Keratinocyte (primary cell): ENCODE measurements at places on chromosomes 1 and 21.

GRCh38 chr1:31152181-31152795 lies 86.8 kb upstream of the PUM1 start:
- peak; percentile 98 for DNase-seq

GRCh38 chr21:37207441-37208009 lies 59.6 kb downstream of the VPS26C start:
- DNase-seq, result no peak

DNA sequence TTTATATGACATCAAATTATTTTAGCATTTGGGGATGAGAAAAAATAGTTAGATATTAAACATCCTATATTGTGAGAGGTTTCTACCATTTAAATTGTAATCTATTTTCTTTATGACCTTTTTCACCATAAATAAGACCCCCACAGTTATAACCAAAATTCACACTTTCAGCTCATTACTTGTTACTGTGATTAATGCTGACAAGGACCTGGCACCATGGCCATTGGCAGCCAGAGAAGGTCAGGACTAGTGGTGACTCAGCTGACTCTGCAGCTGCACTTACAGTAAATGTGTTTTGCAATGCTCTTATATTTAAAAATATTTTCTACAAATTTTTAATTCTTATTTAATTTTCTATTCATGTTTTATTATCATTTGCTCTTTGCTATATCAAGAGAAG lies 133.3 kb upstream of the C1orf105 start:
- DNase-seq, result no peak

- DNase-seq, result peak; percentile 62
Measured at GRCh38 chr1:39845569-39846566, 37.4 kb downstream of the TRIT1 start.

DNA sequence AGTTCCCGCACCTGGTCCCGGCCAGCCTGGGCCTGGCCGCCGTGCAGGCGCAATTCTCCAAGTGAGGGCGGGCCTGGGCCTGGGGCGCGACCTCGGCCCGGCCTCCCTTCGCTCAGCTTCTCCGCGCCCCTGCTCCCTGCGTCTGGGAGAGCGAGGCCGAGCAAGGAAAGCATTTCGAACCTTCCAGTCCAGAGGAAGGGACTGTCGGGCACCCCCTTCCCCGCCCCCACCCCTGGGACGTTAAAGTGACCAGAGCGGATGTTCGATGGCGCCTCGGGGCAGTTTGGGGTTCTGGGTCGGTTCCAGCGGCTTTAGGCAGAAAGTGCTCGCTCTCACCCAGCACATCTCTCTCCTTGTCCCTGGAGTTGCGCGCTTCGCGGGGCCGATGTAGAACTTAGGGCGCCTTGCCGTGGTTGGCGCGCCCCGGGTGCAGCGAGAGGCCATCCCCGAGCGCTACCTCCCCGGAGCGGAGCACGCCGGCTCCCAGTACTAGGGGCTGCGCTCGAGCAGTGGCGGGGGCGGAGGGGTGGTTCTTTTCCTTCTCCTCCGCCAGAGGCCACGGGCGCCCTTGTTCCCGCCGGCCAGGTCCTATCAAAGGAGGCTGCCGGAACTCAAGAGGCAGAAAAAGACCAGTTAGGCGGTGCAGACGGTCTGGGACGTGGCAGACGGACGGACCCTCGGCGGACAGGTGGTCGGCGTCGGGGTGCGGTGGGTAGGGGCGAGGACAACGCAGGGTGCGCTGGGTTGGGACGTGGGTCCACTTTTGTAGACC lies 1.2 kb downstream of the OLIG1 start:
- DNase-seq, result no peak

DNA sequence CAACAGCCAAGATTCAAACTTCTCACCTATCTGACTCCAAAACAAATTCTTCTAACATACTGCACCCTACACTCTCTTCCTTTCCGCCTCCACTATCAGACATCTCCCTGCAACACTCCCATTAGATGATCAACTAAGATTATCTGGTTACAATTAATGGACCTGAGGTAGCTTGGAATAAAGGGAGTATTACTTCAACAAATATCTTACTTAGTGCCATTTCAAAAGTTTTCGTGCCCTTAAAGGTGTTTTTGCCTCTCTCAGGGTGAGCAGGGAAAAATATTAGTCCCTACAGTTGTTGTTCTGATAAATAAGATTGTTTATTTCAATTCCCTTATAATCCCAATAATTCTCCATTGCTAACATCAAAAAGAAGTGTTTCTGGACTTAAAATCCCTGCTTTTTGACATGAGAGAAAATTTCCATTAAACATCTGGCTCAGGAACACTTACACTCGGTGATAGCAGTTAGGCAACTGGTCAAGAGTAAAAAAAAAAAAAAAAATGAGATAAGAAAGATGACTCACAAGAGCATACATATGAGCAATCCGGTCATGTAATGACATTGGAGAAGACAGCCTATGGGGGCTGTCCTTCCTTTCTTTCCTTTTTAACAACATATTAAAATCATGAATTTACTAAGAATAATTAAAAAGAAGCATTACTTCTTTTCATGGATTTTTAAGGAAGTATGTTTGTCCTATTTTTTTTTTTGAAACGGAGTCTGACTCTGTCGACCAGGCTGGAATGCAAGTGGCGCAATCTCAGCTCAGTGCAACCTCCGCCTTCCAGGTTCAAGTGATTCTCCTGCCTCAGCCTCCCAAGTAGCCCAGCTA lies 7.6 kb downstream of the RSBN1 start:
- no peak for DNase-seq

DNA sequence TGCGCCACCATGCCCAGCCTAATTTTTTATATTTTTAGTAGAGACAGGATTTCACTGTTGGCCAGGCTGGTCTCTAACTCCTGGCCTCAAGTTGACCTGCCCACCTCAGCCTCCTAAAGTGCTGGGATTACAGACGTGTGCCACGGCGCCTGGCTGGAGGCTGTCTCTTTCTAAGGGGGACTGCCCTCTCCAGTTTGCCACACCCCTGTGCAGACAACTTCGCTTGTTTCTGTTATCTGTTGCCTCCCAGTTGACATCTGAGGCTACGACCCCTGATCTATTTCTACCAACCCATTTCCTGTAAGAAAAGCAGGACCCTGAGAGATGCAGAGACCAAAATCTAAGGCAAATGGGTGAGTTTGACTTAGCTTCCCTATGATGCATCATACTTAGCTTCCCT lies 24.0 kb upstream of the VASH2 start:
- DNase-seq, result no peak

- no peak for DNase-seq
Measured at GRCh38 chr1:225653463-225654276, 747 bp upstream of the ENAH start.

GRCh38 chr1:12546771-12547585 lies 71.0 kb downstream of the DHRS3 start:
- DNase-seq, result no peak

GRCh38 chr1:33454646-33455282 lies 17.7 kb upstream of the ZSCAN20 start:
- DNase-seq, result no peak

DNA sequence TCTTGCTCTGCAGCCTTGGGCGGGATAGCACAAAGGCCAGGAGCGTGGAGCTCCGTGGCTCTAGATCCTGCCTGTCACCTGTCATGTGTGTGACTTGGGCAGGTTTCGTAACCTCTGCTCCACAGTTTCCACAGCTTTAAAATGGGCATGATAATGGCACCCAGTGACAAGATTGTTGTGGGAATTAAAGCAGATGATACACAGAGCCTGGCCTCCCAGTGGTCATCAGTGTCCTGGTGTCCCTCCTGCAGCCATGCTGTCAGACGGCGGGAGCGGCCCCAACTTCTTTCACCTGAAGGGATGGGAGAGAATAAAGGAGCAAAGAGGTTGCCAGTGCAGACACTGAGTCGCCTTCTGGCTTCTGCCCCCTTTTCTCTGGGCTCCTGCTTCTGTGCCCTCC lies 61.5 kb downstream of the SLC37A1 start:
- DNase-seq, result no peak

DNA sequence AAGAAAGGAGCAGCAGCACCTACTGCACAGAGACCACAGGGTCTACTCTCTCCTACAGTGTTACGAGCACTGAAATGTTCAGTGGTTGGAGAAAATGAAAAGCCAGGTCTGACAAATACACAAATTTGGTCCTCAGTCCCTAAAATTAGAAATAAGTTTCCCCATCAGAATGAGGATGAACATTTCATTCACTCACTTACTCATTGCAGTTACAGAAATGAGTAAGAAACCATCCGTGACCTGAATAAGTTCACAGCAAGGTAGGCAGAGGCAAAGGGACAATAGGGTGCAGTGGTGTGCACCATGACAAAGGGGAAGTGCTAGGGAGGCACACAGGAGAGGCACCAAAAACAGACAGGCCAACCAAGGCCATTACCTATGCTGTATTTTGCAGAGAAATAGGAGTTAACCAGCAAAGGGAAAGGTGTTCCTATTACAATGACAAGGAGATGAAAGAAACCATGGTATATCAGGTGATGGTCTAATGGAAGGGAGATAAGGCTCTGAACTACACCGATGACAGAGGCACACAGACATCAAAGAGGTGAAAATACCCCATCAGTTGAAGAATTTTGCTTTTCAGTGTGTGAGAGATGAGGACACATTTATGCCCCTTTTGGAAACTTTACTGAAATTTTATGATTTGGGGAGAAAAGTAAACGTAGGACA lies 29.4 kb downstream of the VAV3 start:
- DNase-seq, result no peak

DNA sequence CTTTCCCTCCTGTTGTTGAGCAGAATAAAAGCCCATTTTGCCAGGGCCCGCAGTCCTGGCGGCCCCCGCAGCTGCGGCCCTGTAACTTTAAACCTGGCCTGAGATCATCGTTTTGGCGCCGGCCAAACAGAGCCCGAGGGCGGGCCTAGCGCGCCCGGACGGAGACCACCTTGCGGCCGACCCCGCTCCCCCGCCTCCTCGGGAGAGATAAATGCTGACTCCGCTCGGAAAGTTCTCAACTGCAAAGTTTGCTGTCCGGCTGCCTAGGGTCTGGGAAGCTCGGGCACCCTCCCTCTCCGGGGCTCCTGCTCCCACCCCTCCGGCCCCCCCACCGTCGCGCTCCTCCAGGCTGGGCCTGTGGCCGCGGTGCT lies at the start of gene PDPN:
Gene PDPN (plus strand): TSS at position 238 of the 371 bp plus-strand sequence. CDS start 202 bp downstream, outside the sequence.
- DNase-seq, result no peak

GRCh38 chr1:43873851-43874250 lies 59.8 kb upstream of the ARTN start:
- DNase-seq, result no peak

GRCh38 chr1:92482665-92483609 lies 3.8 kb downstream of the GFI1 start:
- no peak for DNase-seq

DNA sequence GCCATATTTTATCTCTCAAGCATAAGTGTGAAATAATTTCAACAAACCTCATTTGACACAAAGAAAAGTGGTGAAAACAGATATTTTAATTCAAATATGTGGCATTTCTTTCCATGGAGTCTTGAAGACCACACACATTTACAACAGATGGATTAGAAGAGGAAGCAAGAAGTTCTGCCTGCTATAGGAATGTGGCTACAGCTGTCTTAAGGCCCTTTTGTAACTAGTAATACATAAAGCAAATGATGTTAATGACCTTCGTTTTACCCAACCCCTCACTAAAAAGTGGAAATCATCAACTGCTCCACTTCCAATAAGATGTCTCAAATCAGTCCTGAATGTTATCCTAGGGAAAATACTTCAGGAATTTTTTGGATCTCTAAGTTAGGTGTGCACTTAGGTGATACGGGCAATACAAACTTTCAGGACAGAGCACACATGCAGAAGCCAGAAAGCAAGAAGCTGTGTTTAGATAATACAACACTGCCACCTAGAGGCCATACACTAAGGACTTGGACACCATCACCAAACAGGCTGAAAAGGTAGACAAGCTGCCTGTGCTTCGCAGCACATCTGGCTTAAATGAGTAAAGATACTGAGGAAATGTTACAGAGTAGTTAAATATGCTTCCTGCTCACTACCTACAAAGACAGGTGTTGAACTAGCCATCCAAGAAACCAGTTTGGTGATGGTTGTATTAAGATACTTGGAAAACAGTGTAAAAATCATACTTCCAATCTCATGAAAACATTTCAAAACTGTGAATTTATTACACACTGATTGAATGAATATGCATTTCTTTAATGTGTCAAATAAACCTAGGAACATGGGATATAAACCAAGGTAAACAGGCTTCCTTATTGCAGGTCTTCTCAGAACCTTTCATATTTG lies 24.4 kb downstream of the RRAGC start:
- peak; percentile 55 for DNase-seq

GRCh38 chr1:226741009-226741408 lies 1.9 kb upstream of the ITPKB start:
- no peak for DNase-seq

GRCh38 chr1:29349871-29350491 lies 113.7 kb downstream of the PTPRU start:
- no peak for DNase-seq

GRCh38 chr1:164682570-164682969 lies 123.6 kb downstream of the PBX1 start:
- DNase-seq, result no peak

DNA sequence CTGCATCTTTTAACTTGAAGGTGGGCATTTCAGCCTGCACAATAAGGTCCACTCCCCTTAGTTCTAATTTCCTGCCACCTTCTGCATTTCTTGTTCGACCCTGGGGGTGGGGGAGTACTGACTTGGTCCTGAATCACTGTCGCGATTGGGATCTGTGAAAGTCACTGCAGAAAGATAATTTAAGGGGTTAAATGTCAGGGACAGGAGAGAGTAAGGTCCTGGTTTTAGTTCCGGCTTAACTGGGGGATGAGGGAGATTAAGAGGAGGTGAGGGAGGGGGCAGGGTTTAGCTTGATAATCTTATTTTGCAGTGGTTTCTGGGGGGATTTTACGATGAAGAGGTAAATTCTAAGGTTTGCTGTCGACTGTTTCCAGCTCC lies 128.1 kb downstream of the MRPS6 start:
- no peak for DNase-seq

DNA sequence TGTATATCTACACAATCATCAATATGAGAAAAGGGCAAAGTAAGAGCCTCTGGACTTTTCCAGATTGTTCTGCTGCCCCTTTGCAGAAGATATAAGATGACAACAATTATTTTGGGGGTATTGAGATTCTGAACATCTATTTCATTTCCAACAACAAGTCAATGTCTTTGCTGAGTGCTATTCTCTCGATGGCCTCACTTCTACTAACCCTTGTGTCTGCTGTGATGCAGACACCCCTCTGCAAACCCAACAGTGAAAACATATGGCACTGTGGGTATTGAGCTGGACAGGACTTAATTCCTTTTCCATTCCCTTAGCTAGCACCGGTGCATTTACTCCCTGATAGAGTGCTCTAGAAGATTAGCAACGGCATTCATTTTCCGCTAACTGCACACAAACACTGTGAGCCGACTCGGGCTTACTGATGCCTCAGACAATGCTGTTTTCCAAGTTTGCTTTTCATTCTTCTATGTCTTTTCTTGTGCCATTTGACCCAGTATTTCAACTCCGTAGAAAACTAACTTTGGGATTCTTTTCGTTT lies 33.4 kb upstream of the SMYD2 start:
- no peak for DNase-seq
